ENCODE measurements at places on chromosomes 13 and 19.
A peak's percentile ranks its signal among the peaks of the same experiment; 100 is the strongest.

- DNase-seq: no peak
Observed at GRCh38 chr13:75432045-75432444, 49.9 kb downstream of the TBC1D4 start.

GRCh38 chr19:5547881-5548280, 19.9 kb downstream of the TINCR start:
- no peak for DNase-seq

DNA sequence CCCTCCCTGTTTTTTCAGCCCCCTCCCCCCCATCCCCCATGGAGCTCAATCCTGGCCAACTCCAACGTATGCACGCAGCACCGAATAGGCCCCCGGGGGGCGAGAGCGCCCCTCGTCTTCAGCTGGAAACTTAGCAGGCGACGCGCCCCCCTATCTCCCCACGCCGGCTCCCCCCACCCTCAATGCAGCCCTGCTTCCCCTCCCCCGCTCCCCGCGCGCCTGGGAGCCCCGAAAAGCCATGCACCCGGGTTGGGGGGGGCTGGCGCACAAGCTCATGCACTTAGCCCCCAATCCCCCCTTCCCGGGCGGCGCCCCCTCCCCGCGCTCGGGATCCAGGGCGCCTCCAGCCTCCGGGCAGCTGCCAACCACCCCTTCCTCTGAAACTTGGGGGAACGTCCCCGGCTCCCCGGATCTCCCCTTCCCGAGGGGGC, 508 bp downstream of the ZBTB7A start:
- DNase-seq: no peak

GRCh38 chr13:53141336-53141735, 112.7 kb downstream of the OLFM4 start:
- DNase-seq: no peak

DNA sequence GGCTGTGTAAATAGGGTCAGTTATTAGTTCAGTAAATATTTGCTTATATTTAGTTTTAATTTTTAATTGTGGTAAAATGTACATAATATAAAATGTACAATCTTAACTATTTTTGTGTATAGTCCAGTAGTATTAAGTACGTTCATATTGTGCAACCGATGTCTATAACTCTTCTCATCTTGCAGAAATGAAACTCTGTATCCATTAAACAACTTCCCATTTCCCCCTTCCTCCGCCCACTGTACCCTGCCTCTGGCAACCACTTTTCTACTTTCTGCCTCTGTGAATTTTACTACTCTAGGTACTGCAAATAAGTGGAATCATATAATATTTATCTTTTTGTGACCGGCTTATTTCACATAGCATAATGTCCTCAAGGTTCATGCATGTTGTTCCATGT, 24.4 kb downstream of the UBAC2 start:
- DNase-seq: no peak

- DNase-seq: no peak
Observed at GRCh38 chr13:81671064-81671463, 1330.1 kb upstream of the SPRY2 start.

- no peak for DNase-seq
Observed at GRCh38 chr19:55479451-55480230, 3.2 kb downstream of the ZNF628 start.

DNA sequence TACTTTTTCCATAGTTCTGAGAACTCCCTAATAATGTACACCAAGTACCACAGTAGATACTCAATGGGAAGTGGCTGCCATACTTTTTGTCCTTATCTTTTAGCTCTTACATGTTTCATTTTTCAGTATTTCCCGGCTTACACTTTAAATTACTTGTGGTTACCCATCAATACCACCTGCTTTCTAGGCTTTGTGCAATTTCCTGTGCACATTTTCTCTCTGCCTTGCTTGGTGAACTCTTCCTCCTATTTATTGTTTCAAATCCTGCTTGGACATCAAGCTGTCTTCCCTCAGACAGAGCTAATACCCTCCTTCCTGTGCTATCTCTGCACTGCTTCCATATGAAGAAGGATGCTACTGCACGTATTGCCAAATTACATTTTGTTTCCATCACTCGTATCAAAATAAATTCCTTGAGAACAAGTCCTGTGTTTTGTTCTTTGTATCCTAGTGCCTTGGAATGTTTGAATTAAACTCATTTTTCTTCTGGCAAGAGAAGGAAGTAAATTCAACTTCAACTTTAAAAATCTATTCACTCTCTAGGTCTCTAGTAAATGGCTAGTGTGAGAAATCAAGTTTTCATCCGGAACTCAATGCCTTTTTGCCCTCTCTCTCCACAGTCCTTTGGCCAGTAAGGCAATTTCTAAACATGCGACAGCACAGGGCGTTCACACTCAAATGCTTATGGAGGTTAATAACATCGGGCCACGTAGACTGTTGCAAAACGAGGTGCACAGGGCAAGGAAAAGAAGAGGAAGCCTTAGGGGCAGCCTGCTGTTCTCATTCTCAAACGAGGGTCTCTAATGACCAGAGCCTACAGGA, 5.6 kb downstream of the ZAR1L start:
- no peak for DNase-seq

GRCh38 chr13:99386911-99387788, 80.0 kb upstream of the GPR183 start:
- peak; percentile 67 for DNase-seq

DNA sequence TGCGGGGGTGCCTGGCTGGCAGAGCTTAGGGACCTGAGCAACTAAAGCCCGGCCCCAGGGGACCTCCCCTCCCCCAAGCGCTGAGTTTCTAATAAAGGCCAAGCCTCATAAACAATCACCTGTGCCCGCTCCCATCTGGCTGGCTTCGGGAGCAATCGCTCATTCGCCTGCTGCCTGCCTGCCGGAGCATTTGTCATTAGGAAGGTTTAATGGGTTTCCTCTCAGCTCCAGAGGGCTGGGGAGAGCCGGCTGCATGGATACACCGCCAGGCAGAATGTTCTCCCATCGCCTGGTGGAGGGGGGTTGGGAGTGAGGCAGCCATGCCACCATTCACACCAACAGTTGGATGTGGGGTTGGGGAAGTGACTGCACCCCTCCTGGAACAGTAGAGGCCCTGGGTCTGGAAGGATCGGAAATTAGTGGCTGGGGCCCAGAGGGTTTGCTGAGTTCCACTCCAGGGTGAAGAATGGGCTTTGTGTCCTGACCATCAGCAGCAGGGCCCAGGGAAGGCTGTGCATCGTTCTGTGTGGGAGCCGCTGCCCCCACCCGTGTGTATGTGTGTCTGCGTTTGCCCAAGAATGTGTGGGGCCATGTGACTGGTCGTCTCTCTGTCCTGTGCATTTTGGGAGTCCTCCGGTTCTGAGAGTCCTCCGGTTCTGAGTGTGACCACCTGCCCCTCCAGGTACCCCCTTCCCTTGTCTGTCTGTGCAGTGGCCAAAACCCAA, 15.3 kb downstream of the PIN1 start:
- DNase-seq: no peak

DNA sequence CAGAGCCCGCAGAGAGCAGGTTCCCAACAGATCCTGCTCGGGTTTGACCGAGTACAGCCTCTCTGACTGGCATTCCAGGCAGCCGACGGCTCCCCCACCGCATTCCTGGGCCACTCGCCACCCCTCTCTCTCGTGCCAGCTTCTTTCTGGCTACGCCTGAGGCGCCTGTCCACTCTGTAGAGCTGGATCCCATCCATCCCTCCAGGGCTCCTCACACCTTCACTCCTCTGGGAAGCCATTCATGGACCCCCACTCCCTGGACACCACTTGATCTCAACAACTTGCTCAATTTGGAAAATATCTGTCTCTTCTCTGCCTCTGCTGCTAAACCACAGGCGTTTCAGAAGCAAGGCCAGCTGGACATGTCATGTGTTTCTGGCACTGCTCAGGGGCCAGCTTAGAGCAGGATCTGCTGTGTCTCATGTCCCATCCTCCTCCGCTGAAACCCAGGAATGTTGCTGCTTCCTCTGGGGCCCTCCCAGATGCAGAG, 30.6 kb upstream of the ATP1A3 start:
- no peak for DNase-seq

DNA sequence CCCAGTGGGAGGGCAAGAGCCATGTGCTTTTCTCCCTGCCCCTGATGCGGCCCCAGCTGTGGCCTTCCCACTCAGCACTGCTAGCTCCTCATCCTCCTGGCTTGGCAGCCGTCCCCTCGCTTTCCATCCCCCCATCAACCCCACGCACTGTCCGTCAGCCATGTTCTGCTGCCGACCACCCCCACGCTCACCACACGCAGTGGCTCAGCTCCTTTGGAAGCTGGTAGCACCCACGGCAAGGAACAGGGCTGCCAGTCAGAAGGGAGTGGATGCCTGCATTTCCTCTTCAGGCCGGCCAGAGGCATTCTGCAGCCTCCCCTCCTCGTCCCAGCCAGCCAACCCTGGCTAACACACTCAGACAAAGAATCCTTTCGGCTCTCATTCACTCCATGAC, 6.3 kb downstream of the CALM3 start:
- no peak for DNase-seq

GRCh38 chr19:32041681-32042292, 303.6 kb upstream of the ZNF507 start:
- DNase-seq: no peak
